ENCODE measurements at places on chromosomes 2 and 18.

DNA sequence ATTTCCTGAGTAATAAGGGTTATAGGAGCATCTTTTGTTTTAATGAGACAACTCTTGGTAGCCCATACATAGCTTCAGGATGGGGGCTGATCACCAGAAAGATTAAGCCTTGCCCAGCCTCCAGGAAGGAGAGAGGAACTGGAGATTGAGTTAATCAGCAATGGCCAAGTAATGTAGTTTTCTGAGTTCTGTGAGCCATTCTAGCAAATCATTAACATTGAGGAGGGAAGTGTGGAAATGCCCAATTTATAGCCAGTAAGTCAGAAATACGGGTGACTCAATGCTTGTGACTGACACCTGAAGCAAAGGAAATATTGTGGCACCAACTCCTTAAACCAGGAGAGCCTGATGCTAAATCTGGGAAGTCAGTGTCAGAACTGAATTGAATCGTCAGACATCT is 205.1 kb upstream of the SRD5A2 start:
- no peak for DNase-seq

DNA sequence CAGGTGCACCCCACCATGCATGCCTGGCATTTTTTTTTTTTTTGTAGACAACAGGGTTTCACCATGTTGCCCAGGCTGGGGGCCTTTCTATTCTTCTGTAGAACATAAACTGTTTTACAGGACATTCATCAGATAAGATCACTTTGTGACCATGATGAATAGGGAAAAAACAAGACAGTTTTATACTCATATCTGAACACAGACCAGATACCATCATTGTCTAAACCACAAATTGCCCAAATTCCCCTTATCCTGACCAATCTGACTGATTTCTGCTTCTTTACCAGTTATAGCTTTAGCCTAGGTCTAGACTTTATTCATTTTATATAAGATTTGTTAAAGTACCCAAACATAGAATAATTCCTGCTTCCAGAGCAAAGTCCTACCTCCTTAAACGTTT is 1699.3 kb upstream of the TMEFF2 start:
- DNase-seq: no peak

DNA sequence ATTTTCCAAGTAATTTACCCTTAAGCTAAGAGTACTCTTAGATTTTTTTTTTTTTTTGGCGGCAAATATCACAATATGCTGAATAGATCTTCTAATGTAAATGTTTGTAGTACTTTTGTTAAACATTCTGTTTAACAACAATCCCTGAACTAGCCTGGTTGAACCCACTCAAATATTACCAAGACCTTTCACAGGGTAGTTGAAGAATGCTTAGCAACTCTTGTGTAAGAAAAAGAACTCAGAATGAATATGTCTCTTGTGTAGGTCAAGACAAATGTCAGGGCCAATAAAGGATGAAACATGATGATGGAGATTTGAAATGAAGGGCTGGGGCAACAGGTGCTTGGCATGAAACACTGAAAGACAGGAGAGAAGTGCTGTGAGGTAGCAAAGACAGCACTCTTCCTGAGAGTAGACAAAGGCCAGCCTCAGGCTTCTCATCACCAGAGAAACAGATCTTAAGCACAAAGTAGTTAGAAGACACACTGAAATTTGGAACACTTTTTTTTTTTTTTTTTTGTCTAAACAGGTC is 597.3 kb downstream of the ERBB4 start:
- DNase-seq: no peak

DNA sequence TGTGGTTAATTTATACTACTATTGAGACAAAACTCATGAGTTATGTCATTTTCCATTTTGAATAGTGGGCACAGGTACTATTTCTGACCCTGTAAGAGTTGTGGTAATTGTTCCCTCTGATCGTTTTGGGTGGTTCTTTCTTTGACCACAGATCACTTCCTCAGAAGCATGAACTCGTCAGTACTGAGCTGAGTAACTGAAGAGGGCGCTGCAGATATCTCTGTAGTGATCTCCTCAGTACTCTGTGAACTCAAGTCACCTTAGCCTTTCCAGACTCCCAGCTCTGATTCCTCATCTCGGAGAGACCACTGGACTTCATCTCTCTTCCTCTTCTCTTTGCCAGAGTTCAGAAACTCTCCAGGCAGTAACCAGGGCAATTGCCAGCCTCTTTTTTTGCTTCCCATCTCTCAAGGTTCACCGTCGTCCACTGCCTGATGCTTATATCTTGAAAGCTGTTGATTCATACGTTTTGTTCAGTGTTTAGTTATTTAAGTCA is 9.4 kb upstream of the IL1RL1 start:
- DNase-seq: peak; percentile 53

DNA sequence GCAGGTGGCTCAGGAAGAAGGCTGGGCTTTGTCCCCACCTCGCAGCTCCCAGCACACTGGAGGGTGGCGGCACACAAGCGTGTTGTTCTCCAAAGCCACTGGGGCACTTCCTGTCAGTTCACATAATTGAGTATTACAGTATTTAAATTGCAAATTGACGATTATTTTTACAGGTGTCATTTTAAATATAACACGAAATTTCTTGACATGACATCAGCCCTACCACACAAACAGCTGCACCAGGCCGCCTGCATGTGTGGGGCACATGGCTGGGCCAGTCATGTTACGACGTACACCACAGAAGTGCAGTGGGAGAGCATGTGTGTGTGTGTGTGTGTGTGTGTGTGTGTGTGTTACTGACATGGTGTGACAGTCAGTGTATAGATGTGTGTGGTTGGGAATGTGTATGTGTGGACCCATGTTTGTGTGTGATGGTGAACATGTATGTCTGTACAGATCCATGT is 155.6 kb downstream of the TTC32 start:
- DNase-seq: no peak

DNA sequence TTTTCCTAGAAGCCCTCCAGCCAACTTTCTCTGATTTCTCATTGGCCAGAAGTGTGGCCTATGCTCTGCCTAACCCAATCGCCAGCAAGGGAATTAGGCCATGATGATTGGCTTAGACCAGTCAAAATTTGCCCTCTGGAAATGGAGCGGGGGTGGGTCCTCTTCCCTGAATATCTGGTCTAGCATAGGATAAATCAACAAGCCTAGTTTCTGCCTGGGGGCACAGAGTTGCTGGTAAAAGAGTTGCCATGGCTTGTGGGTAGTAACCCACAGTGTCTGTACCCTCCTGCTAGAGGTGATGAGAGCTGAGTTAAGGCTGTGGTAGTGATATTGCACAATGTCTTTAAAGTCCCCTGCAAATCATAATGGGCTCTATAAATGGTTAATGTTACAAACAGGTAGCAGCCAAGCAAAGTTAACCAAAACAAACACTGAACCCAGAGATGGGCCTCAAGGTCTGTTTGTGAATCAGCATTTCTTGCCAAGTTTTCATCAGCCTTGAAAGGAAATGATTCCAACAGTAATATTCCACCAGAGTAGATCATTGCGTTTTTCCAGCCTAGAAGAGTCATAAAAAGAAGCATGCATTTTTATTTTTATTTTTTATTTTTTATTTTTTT is 19.3 kb downstream of the GALM start:
- DNase-seq: no peak

DNA sequence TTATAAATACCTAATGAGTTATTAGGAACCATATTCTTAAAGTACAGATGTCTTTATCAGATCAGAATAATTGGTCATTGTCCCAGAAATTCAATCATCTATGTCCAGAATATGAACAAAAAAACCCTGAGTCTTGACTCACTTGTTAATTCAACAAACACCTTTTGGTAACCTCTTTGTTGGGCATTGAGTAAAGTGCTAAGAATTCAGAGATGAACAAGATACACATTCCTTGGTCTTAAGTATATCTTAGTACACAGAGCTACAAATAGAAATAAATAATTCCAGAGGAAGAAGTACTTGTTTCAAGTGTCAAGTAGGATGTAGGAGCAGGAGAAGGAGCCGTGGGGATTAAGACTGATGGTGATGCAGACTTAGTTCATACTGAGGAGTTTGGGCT is 798.1 kb downstream of the CPS1 start:
- no peak for DNase-seq

DNA sequence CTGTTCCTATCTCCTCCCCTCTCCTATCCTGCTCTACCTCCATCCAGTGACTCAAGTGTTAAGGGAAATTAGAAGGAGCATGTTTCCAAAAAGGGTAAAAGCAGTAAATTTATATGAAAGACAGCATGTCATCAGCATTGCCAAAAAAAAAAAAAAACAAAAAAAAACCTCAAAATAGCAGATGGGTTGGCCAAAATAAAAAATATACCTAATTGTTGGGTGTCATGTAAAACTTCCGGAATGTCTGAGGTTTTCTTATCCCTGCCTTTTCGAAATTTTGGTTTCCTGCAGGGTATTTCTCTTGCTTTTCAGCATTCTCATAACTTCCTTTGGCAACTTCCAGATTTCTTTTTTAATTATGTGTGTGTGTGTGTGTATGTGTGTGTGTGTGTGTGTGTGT is 241.6 kb upstream of the FN1 start:
- no peak for DNase-seq

DNA sequence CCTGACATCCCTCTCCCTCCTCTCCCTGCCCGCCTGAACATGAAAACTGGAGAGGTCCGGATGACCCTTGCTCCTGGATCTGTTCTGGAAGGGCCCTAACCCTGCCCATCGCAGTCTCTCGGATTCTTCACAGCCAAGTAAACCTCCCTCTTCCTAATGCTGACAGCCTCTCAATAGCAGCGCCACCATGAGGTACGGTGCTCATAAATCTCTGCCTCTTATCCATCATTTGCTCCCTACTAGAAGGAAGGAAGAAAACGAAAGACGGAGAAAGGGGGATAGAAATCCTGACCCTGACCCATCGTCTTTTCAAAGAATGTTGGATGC is 257.9 kb downstream of the BCL11A start:
- DNase-seq: no peak

GRCh38 chr2:198309673-198310280 is 505.4 kb downstream of the PLCL1 start:
- DNase-seq: peak; percentile 32

All from HCEC 1CT (cell line).